Activated CD4-positive, alpha-beta T cell treated with anti-CD3 and anti-CD28 coated beads, Interleukin-2, amount 50 U/mL, for 16 hours (primary cell): ENCODE measurements at places on chromosomes 12 and 14.

- DNase-seq, result no peak
Observed at GRCh38 chr12:27810756-27811155, 30.7 kb upstream of the MANSC4 start.

DNA sequence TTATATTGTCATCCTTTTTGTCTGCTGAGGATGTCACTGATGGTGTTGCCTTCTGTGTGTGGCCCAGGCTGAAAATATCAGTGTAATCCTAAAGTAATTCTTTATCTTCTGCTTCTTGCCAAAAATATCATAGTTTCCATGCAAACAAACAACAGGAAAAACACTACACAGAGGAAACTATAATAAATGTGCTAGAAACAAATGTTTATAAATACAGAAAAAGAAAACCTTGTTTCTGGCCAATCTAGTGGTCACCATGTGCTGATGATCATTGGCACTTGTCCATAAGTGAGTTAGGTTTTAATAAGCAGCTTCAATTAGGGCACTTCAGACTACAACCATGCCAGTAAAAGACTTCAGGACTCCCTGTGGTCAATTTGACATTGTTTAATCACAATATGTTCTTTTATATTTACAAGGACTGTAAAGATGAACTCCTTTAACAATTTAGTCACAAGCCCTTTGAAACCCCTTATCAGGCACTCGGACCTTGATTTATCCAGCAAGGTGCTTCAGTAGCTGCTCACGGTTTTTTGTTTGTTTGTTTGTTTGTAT is 124.8 kb downstream of the TMTC3 start:
- no peak for DNase-seq

DNA sequence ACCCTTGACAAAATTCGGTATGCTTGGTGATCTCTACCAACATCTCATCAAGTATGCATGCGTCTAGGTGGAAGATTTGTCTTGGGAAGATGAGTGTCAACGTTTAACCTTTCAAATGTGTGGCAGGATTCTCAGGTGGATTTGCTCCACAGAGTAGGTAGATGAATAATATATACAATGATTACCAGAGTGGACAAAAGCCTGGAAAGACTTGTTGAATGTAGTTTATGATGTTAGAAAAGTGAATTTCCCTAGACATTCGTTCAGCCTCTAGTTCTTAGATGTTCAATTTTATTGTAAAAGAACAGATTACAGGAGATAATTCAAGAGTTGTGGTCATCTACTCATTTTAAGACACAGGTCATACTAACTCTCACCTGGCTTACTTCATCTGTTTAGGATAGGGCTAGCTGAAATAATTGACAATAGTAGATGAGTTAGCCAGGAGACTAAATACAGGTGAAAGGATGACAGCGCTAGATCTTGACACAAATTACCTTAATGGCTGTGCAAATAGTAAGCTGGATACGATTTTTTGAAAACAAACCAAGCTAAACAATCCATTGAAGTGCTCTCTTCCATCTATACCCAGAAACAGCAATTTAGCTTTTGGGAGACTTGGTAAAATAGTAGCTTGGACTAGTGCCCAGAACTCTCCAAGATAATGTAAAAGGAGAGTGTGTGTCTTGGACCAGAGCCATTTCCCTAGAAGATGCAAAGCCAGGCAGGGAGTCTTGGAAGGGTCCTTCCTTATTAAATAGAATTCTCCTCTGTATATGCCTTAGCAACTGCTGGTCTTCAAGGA is 168.0 kb downstream of the DACT1 start:
- no peak for DNase-seq

DNA sequence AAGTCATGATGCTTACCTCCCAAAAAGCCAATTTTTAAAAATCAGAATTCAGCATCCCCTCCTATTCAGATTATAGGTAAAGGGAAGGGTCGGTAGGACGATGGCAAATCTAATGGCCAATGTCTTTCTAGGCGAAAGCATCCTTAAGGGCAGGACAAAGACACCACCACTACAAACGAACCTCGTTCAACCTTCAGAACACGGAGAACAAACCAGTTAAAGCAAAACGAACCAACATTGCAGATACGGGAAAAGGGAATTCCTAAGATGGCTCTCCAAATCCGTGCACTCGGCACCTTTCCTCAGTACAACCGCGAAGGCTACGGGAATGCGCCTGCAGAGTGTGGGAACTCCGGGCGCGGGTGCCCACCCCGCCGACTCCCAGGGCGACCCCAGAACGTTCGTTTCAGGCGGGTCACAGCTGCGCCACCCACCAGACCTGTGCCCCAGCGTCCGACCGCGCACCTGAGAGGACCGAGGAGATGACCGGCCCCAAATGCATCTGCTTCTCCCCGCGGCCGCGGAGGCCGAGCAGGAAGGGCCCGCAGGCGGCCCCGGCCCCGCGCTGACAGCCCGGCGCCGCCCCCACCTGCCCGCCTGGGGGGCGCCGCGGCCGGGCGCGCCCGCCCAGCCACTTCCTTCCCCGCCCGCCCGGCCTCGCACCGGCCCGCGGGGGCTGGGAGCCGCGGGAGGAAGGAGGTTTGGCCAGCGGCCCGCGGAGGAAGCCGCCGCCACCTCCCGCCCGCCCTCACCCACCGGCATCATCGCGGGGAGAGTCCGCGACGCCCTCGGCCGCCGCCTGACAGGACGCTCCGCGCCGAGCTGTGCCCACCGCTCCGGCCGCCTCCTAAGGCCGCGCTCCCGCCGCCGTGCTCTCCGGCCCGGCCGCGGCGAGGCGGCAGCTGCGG is 578 bp downstream of the PPP1R13B start:
- no peak for DNase-seq

- DNase-seq, result no peak
Observed at GRCh38 chr12:116636608-116637519, 77.7 kb downstream of the MAP1LC3B2 start.

DNA sequence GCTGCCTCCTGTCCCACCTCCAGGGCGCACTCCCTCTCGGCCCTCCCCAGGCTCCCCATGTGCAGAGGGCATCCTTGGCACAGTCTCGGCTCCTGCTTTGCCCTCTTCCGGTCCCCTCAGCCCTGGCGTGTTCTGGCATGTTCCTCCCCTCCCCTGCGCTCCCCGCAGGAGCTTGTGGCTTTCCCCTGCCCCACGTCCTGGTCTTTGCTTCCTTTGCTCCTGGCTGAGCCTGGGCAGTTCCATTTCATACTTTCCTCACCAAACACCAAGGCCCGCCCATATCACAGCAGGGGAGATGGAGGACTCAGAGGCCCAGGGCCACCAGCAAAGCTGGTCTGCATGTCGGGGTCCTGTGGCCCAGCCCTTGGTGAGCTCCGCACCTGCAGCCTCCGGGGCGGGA is 56.0 kb downstream of the FBRSL1 start:
- DNase-seq, result no peak

DNA sequence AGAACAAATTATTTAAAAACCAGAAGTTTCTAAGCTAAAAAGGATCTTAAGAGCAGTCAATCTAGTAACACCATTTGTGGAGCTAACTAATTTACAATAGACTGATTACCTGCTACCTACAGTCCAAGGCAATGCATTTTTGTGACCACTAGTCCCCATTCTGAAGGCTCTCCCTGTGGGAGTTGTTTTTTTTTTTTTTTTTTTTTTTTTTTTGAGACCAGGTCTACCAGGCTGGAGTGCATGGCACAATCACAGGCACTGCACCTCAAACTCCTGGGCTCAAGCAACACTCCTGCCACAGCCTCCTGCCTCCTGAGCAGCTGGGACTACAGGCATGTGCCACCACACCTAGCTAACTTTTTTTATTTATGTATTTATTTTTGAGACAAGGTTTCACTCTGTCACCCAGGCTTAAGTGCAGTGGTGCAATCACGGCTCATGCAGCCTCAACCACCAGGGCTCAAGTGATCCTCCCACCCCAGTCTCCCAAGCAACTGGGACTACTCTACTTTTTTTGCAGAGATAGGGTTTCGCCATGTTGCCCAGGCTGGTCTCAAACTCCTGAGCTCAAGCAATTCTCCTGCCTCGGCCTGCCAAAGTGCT is 3.9 kb downstream of the GNPTAB start:
- no peak for DNase-seq

GRCh38 chr14:68880581-68881105 is 87.8 kb upstream of the ZFP36L1 start:
- DNase-seq, result no peak

DNA sequence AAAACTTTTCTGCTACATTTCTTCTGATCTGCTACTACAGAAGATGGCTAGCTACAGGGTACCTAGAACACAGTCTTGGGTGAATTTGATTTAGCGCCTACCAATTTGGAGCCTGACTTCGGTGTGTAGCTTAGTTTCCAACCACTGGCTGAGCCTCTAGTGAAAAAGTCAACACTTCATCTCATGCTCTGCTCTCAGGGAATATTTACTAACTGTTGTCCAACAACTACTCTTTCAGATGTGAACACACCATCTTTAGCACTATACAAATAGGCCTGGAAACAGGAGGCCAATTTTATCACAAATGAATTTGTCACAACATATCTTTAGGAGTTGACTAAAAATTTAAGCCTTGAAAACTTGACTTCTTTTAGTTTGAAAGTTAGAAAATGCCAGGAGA is 167.9 kb downstream of the NELL2 start:
- DNase-seq, result no peak

GRCh38 chr14:53710615-53711014 is 246.0 kb downstream of the BMP4 start:
- no peak for DNase-seq

- peak; percentile 31 for DNase-seq
Observed at GRCh38 chr12:18250313-18250916, 10.9 kb upstream of the PIK3C2G start.

- DNase-seq, result no peak
Observed at GRCh38 chr14:38004610-38004879, 203.2 kb upstream of the SSTR1 start.

- DNase-seq, result peak; percentile 50
Observed at GRCh38 chr14:93950948-93951634, 23.9 kb downstream of the FAM181A start.

GRCh38 chr14:22448035-22448904 is 140.8 kb downstream of the DAD1 start:
- DNase-seq, result no peak

- DNase-seq, result no peak
Observed at GRCh38 chr14:102213984-102214658, 74.4 kb downstream of the WDR20 start.

DNA sequence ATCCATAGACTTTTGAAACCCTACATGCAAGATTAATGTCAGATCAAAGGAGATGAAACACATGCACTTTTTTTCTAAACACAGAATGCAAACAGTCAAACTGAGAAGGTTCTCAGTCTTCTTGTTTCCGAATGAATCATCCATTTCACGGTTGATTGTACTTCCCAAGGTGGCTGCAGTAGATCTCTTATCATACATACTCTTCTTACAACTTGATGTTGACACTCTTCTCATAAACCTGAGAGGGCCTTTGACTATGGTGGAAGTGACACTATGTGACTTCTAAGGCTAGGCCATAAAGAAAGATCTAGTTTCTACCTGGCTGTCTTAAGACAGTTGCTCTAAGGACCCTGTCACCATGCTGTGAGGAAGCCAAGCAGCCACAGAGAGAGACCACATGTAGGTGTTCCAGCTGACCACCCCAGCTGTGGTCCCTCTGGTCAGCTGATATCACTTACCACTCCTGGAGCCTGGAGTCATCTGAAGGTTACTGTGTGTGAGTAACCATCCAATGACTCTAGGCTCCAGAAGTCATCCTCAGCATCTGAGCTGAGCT is 67.2 kb upstream of the HMGA2 start:
- peak; percentile 81 for DNase-seq

GRCh38 chr14:65853407-65853955 is 441.0 kb downstream of the FUT8 start:
- DNase-seq, result no peak

- peak; percentile 81 for DNase-seq
Observed at GRCh38 chr12:92551853-92552397, 150.9 kb upstream of the PLEKHG7 start.

- no peak for DNase-seq
Observed at GRCh38 chr12:92929983-92930382, 888 bp upstream of the EEA1 start.

DNA sequence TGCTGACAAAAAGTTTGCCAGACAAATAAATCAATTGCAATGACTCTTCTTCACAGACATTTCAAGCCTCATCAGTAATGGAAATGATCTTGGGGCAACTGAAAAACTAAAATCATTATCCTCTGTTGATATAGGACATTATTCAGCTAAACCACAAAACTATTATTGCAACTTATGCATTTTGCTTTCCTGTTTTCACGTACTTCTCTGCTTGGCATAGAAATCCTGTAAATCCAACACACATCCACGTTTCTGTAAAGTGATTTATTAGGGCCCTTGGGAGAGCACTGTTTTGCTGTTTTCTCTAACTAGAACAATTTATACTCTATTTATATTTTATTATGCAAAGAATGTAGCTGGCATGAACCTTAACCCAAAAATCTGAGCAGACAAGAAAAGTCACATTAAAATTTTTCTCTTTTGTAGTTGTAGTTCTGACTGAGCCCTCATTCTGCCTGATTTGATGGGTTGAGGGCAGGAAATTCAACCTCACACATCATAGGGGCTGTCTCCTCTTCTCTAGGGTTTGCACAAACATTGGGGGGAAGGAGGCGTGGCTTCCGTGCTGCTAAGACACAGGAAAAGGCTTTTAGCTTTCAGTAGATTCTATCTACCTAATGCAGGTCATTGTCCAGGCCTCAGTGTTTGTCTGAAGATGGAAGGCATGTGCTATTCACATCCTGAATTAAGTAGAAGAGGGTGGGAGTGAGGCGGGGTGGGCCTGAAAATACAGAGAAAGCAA is 11.5 kb upstream of the NUP107 start:
- peak; percentile 72 for DNase-seq

- no peak for DNase-seq
Observed at GRCh38 chr12:101690544-101691098, 6.8 kb upstream of the CHPT1 start.

DNA sequence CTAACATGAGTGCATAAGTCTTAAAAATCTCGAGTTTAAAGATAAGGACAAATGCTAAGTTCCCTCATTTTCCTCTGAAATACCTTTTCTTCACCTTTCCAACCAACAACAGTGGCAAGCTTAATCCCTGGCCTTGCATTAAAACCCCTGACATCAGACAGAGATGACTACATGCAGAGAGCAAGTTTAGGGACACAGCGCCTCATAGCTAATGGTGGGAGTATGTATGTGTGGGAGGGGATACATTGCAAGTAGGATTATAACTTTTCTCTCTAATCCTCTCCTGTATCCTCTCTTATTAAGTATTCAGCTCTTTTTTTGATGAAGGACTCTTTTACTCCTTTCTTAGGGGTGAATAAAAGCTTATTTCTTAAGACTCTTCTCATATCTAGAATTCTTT is 547.1 kb downstream of the CCER1 start:
- no peak for DNase-seq

DNA sequence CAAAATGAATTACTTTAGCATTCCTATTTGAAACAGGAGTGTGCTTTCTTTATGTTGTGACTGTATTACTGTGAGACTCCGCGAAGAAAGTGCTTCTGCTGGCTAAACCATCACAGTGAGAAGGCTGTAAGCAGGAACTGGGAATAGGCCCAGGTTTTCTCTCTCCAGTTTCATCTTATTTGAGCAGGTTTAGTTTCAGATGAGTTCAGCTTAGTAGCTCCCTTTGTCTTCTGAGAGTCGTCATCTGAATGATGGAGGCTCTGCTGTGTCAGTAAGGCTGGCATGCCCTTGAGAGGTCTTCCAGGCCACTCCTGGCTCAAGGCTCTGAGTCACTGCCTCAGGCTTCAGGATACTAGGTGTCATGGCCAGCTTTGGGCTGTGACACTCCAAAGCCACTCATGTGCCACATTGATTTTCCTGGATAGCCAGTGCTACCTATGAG is 205.6 kb upstream of the RGS6 start:
- no peak for DNase-seq

- no peak for DNase-seq
Observed at GRCh38 chr12:44334347-44334746, 498.5 kb downstream of the TMEM117 start.
